Hematopoietic multipotent progenitor cell treated with erythropoietin and hydrocortisone succinate and interleukin-3 and kit ligand, for 4 days (in vitro differentiated cells): ENCODE measurements at places on chromosomes 16 and 17.

- no peak for DNase-seq
Measured at GRCh38 chr16:26220894-26221293, 529.1 kb downstream of the HS3ST4 start.

DNA sequence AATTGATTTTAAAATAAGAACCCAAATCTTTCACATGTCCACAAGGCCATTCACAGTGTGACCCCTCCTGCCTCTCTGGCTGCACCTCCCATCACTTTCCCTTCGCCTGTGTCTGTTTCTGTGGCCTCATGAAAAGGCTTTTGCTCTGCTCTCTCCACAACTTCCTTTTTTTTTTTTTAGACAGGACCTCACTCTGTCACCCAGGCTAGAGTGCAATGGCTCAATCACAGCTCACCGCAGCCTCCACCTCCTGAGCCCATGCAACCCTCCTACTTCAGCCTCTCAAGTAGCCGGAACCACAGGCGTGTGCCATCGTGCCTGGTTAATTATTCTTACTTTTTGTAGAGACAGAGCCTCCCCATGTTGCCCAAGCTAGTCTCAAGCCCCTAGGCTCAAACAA, 197.1 kb downstream of the ABCC12 start:
- no peak for DNase-seq

DNA sequence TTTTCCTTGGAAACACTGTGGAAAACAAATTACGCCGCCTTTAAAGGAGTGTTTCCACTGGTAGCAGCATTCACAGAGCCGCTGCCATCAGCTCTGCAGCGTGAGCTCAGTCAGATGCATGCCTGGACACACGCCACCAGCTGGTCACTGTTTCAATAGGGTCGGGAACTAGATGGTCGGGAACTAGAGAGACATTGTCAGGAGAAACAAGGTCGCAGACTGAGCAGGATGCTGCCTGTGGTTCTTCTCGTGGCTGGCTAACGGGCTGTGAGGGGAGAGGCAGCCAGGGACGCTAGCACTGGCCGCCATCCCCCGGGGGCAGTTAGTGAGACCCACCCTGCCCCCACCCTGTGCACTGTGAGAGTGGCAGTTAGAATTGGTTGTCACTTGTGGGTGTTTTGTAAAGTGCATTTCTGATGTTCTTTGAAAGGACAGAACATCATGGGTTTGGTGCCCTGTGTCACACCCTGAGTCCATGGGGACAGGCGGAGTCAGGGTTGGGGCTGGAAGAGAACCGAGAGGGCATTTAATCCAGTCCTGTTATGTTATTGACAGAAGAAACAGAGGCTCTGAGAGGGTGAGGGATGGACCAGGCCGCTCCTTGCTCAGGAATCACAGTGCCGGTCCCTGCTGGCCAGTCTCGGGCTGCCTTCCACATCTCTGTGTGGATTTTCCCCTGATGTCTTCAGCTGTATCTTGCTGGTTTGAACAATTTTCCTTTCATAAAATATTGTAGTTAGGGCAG, 86.3 kb downstream of the SPECC1 start:
- peak; percentile 47 for DNase-seq

DNA sequence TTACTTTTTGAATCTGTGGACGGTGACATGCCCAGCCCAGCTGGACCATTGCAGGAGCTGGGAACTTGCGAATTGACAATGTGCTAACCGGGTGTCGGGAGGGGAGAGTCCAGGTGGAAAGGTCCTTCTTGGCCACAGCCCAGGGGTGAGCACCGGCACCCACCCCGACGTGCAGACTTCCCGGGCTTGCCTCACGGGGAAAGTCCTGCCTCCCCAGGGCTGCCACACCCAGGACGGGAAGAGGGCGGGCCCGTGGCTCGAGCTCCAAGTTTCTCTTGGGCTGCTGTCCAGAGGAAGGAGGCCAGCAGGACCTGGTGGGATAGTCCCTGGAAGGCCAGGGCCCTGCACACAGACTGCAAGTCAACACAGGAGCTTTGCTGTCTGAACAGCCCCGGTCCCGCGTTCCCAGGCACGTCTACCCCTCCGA, 17.7 kb downstream of the CARD14 start:
- DNase-seq: no peak

DNA sequence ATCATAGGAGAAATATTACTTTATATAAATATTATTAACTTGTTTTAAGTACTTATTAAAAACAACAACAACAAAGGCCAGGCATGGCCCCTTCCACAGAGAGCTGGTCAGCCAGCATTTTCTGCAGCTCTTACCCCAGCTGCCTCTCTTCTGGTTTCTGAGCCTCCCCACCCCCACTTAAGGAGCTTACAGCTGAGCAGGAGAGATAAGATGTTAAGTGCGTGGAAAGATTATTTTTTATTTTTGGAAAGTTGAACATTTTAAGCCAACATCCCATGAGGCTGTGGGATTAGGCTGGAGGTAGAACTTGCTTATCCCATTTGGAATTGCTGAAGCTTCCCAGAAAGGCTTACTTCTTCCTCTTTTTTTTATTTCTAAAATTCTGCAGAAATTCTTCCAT, 401.2 kb downstream of the SEC14L1 start:
- peak; percentile 73 for DNase-seq

GRCh38 chr17:66841328-66841727, 6.4 kb downstream of the CACNG5 start:
- no peak for DNase-seq
